ENCODE measurements at places on chromosomes 12 and 14.

DNA sequence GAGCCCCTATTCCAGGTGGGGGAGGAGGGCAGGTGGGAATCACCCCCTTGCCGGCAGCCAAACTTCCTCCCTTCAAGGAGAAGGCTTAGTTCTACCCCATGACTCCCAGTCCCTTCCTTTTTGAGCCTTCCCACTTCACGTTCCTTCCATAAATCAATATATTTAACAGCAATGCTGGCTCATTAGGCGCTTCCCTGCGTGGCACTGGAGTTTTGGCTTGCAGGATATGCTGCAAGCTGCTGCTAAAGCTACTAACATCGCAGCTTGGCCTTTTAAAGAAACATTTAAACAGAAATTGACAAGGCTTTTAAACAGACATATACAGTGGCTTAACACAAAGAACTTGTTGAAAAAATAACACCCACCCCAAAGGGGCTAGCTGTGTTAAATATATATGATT lies 308.0 kb upstream of the FKBP4 start:
- DNase-seq = no peak

- DNase-seq = no peak
Measured at GRCh38 chr14:34642595-34642994, 12.6 kb upstream of the SNX6 start.

- no peak for DNase-seq
Measured at GRCh38 chr14:44029933-44030332, 477.1 kb downstream of the FSCB start.

GRCh38 chr12:94228488-94228907 lies 80.1 kb downstream of the PLXNC1 start:
- DNase-seq = no peak

DNA sequence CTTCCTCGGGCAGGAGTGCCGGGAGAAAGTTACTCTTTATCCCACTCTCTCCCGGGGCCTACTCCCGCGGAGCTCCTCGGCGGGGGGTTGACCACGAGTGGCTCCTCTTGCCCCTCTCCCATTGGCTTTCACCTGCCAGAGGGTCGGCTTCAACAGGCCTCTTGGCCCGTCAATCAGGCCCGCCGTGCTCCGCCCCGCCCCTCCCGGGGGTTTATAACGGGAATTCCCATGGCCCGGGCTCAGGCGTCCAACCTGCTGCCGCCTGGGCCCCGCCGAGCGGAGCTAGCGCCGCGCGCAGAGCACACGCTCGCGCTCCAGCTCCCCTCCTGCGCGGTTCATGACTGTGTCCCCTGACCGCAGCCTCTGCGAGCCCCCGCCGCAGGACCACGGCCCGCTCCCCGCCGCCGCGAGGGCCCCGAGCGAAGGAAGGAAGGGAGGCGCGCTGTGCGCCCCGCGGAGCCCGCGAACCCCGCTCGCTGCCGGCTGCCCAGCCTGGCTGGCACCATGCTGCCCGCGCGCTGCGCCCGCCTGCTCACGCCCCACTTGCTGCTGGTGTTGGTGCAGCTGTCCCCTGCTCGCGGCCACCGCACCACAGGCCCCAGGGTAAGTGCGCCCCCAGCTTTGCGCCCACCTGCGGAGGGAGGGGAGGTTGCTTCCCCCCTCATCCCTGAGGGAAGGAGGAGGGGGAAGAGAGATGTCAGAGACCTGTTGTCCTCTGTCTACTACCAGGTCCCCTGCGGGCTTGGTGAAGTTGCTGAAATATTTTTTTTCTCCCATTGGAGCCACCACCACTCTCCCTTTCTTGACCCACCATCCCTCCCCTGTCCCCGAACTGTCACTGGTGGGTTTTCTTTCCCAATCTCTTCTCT lies at the start of gene SMOC1:
Gene SMOC1 (plus strand): TSS at position 242 of the 869 bp plus-strand sequence. CDS start 263 bp downstream, at position 505.
- DNase-seq = no peak

GRCh38 chr14:95359994-95360826 lies 40.5 kb upstream of the CLMN start:
- DNase-seq = no peak

DNA sequence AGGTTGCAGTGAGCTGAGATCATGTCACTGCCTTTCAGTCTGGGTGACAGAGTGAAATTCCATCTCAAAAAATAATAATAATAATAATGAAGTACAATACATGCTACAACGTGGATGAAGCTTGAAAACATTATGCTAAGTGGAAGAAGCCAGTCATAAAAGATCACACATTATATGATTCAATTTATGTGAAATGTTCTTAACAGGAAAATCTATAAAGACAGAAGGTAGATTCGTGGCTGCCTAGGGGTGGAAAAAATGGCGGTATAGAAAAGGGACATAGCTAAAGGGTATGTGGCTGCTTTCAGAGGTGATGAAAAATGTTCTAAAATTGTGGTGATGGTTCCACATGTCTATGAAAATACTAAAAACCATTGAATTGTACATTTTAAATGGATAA lies 41.0 kb upstream of the AMIGO2 start:
- DNase-seq = no peak

- DNase-seq = no peak
Measured at GRCh38 chr12:123141615-123142517, 9.0 kb downstream of the PITPNM2 start.

- DNase-seq = no peak
Measured at GRCh38 chr12:12909228-12909994, 18.0 kb downstream of the GPRC5A start.

- no peak for DNase-seq
Measured at GRCh38 chr14:53924753-53925152, 31.9 kb downstream of the BMP4 start.

DNA sequence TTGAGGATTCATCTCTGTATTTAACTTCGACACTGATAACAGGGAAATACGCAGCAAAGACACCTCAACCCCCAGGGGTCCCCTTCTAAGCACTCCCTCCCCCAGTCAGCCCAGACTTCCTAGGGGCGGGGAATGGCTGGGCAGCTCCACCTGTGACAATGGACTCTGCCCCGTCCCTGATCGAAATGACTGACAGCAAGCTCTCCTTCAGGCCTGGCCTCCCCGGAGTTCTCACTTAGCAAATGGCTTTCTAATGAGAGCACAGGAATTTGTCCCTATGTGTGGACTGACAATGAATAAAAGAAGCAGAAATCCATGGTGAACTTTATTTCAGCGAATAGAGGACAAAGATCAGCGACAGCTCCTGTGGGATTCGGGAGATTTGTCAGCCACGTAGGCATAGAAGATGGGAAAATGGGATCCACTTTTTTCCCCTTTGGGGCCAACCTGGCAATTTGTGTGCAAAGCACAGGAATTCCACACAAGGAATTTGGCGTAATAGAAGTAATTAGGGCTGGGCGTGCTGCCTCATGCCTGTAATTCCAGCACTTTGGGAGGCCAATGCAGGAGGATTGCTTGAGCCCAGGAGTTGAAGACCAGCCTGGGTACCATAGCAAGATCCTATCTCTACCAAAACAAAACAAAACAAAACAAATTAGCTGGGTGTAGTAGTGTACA lies 63.8 kb downstream of the TNFAIP2 start:
- DNase-seq = no peak

DNA sequence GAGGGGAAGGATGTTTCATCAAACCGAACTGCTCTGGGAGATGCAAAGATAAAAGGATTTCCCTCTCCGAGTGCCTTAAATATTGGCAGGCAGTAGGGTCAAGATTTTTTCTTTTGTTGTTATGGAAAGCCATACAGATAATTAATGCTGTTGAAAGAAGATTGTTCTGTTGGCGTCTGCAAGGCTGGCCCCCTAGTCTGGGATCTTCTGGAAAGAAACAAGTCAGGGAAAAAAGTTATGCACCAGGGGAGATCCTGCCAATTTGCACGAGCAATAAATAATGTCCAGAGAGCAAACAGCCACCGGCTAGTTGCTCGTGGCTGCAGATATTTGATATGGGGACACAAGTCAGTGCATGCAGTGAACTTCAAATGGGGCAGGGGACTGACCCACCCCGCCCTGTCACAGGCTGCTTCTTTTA lies 202.1 kb upstream of the MYL2 start:
- DNase-seq = no peak

- no peak for DNase-seq
Measured at GRCh38 chr12:65935906-65936901, 111.9 kb downstream of the HMGA2 start.

GRCh38 chr14:102235275-102235897 lies 69.6 kb downstream of the MOK start:
- peak; percentile 72 for DNase-seq

- DNase-seq = peak; percentile 10
Measured at GRCh38 chr12:102374190-102374589, 106.2 kb downstream of the IGF1 start.

DNA sequence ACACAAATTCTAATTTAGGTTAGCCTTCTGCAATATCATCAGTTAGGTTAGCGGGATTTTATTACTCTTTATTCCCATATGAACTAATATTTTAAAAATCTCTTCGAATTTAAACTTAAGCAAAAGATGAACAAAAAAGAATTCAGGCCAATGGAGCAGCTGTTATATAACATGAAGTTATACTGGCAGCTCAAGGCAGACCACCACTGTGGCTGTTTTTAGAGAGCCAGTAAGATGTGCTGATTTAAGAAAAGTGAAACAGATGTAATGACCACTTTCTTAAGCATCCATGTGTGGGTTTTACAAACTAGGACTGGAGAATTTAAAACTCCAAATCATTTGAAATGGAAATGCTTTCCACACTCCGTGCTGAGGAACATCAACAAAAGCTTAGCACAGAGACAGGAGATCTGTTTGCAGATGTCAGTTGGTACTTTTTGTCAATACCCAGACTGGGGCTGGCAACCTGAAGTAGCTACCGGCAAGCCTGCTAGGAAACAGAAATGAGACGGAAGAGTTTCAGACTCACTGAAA lies 164.9 kb downstream of the TTC7B start:
- no peak for DNase-seq

DNA sequence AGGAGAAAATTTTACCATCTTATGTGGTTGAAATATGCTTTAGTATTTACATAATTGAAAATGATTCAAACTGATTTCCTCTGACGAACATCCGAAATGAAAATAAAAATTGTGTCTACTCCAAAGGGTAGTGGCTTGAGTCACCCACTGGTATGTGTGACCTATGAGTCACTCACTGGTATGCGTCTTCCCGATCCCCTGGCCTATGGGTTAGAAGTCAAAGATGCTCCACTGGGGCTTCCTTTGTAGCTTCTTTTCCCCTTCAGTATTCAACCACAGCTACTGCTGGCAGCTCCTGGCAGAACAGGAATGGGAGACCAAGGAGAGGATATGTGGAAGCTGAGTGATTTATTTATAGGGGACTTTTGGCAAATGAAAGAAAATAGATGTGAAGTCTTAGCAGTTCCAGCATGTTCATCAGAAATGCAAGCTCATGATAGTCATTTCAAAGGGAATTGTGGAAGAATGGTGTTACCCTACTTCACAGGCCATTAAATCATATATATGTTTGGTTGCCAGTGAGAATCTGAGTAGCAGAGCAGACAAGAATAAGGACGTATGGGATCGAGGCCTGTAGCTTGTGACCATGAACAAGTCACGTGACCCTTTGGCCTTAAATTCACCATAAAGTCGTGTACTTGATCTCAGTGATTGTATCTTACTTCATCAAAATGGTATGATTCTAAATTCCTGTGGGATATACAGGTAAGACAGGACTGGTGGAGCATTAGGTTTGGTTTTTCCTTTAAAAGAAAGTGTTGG lies 108.3 kb downstream of the CRADD start:
- DNase-seq = peak; percentile 76

- no peak for DNase-seq
Measured at GRCh38 chr12:14849661-14850060, 6.3 kb upstream of the ART4 start.

GRCh38 chr14:91095178-91095577 lies 18.7 kb upstream of the DGLUCY start:
- no peak for DNase-seq

DNA sequence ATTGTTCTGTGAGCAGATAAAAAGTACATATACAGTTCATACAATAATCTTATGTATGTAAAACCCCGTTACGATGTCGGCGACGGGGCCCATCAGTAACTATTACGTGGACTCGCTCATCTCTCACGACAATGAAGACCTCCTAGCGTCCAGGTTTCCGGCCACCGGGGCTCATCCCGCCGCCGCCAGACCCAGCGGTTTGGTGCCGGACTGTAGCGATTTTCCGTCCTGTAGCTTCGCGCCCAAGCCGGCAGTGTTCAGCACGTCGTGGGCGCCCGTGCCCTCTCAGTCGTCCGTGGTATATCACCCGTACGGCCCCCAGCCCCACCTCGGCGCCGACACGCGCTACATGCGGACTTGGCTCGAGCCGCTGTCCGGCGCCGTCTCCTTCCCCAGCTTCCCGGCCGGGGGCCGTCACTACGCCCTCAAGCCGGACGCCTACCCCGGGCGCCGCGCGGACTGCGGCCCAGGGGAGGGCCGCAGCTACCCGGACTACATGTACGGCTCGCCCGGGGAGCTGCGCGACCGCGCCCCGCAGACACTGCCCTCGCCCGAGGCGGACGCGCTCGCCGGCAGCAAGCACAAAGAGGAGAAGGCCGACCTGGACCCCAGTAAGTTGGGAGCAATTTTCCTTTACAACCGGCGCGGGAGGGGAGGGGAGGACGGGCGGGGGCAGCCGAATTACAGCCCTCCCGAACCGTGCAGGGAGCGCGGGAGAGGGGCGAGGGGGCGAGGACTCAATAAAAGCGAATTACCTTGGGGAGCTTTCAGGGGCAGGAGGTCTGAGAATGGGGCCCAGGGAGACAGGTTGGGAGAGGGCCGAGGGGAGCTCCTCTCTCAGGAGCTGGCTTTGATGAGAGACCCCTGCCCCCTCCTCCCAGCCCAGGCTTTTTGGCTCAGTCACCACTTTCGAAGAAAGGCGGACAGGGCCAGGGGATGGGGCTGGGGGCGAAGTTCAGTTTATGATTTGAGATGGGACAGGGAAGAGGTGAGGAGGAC lies at the start of gene HOXC9:
Gene HOXC9 (plus strand): TSS at position 46 of the 999 bp plus-strand sequence. CDS start 28 bp downstream, at position 74.
- no peak for DNase-seq

- DNase-seq = no peak
Measured at GRCh38 chr12:13273850-13274249, 77.3 kb downstream of the EMP1 start.

DNA sequence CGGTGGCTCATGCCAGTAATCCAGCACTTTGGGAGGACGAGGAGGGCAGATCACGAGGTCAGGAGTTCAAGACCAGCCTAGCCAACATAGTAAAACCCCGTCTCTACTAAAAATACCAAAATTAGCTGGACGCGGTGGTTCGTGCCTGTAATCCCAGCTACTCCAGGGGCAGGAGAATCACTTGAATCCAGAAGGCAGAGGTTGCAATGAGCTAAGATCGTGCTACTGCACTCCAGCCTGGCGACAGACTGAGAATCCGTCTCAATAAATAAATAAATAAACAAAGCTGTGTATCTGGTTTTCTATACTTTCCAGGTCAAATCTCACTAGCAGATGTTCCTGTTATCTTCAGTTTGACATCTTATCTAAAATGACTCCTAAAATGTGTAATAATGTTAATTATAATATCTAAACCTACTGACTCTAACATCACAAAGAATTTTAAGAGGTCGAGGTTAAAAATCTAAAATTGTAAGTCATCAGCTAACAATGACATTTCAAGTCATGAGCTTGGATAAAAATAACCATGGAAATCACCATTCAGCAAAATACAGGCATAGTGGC lies 2.4 kb upstream of the SRP54 start:
- DNase-seq = no peak

- no peak for DNase-seq
Measured at GRCh38 chr12:105622220-105622619, 291.7 kb downstream of the C12orf75 start.

Data from inflammatory macrophage treated with lipopolysaccharide for 1 hour (primary cell).